Sigmoid colon (tissue), 7 donors: ENCODE measurements at places on chromosomes 3 and 15. TPM values are rescaled to one million over a fixed set of nuclear protein-coding genes. Genes with fewer than 3 reads are reported as not detected.

DNA sequence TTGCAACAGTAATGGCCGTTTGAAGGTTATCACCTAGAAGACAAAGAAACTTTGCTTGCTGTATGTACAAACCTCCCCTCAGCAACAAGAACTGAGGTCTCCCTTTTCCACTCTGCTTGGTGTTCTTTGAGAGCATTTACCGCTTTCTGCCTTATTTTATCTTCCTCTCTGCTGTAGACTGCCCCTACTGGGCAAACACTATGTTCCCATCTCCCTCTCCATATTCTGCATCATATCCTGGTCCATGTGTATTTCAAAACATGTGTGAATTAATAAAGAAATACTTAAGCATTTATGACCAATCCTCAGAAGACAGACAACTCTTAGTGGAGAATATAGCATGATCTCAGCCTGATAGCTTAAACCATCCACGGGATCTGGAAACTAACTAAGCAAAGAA lies 64.4 kb downstream of the ATP13A5 start:
- H3K36me3 ChIP-seq = no peaks in the 10 kb centered on the region
- no peak overlapping the region for H3K27ac ChIP-seq
- H3K4me1 ChIP-seq = no peaks in the 10 kb centered on the region
- no peaks in the 10 kb centered on the region for H3K27me3 ChIP-seq
- H3K4me3 ChIP-seq = no peak overlapping the region

Gene AMOTL2
- total RNA-seq = 49.0 TPM

DNA sequence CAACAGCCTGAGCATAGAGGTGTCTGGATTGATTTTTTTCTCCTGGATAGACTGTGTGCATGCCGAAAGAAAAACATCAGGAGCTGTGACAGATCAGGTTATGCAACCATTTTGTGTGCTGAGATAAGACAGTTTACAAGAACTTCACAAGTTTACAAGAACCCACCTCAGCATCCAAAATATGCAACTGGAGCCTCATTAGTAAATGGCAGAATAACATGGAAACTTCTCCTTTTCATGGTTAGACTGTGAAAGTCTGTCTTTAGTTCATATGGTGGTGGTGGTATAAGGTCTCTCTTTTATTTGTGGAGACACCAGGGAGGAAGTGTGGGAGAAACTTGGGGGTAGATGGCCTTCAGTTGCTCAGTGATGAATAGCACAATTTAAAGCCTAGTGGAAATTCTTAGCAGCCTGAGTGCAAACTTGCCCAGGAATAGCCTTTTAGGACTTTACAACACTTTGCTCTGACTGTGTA lies 3.7 kb upstream of the ZNF609 start:
- H3K4me1 ChIP-seq = peaks cover 4% of the 10 kb centered on the region
- no peaks in the 10 kb centered on the region for H3K27me3 ChIP-seq
- no peak for DNase-seq
- H3K27ac ChIP-seq = peak overlapping the region; percentile 69

Gene COX5A
- total RNA-seq = 88.9 TPM

DNA sequence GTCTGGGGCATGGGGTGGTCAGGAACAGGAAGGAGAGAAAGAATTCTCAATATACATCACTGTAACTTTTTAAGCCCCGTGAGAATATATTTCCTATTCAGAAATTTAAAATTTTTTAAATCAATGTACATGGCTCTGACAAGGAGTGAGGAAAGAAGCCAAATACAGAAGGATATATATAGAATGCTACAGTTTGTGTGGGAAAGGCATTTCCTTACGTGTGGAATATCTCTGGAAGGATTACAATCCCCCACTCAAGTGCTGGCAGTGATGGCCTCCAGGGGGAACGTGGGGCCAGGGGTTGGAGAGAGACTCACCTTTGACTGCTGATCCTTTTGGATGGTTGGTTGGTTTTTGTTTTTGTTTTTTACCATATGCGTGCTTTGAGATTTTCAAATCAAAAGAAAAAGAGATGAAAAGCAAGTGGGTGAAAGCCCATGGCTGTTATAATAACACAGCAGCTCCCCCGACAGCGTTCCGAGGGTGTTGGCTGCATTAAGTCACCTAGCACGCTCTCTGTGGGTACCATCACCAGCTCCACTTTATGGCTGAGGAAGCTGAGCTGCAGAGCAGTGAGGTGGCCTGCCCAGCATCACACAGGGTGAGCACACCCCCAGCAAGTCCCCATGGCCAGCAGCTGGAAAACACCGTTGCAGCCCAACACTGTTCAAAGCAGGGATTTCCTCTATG lies 39.9 kb downstream of the TPRA1 start:
- peaks cover 14% of the 10 kb centered on the region for H3K4me1 ChIP-seq
- no peak for DNase-seq
- no peaks in the 10 kb centered on the region for H3K27me3 ChIP-seq
- no peak overlapping the region for H3K27ac ChIP-seq
- H3K4me3 ChIP-seq = no peak overlapping the region

Gene HHATL
- total RNA-seq = not detected

GRCh38 chr3:197309528-197310361 lies 11.3 kb upstream of the DLG1 start:
- no peaks in the 10 kb centered on the region for H3K36me3 ChIP-seq
- no peak overlapping the region for H3K27ac ChIP-seq
- H3K4me3 ChIP-seq = no peak overlapping the region
- no peaks in the 10 kb centered on the region for H3K27me3 ChIP-seq
- DNase-seq = no peak
- no peaks in the 10 kb centered on the region for H3K4me1 ChIP-seq

Gene SAXO2
- 1.8 TPM for total RNA-seq

DNA sequence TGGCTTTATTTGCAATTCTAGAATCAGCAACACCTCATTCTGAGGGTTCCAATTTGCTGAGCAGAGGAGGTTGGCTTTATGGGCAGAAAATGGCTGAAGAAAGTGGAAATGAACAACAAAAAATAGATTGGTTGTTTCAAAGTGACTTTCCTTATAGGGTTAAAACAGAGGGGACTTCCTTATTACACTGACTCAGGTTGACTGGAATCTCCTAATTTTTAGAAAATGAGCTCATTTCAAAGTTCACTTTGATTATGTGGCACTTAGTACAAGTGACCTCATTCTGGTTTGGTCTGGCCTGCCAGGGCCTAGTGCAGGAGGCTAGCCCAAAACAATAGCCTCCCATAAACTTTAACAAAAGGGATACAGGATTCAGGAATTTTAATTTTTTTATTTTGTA lies 41.4 kb downstream of the NFKBIZ start:
- DNase-seq = no peak
- H3K4me1 ChIP-seq = peaks cover 16% of the 10 kb centered on the region
- H3K36me3 ChIP-seq = no peaks in the 10 kb centered on the region
- no peaks in the 10 kb centered on the region for H3K27me3 ChIP-seq

Gene TEX9
- 10.7 TPM for total RNA-seq

DNA sequence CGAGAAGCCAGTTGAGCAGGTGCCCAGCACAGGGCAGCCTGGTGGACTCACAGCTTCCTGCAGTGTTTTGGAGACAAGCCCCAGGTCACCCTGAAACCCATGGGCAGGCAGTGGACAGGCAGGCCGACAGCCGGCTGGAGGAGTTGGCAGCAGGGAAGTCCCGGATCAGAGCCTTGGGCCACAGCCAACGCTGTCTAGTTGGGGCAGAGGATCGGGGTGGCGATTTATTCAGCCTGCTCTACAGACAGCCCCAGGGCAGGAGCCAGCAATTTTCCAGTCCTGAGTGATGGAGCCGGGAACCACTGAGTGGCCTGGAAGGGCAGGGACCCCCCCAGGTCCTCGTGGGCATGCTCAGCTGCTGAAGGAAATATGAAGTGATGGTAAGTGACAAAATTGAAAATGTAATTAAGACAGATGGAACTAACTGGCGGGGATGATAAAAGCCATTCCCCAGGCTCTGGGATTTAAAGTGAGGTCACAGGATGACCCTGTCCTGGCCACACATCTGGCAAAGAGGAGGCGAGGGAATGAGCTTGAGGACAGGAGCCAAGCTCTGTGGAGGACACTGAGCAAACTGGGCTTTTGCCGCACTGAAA lies 34.4 kb upstream of the TBC1D21 start:
- H3K4me1 ChIP-seq = no peaks in the 10 kb centered on the region
- DNase-seq = peak; percentile 70
- no peak overlapping the region for H3K4me3 ChIP-seq
- no peaks in the 10 kb centered on the region for H3K27me3 ChIP-seq
- no peak overlapping the region for H3K27ac ChIP-seq

- H3K27me3 ChIP-seq = no peaks in the 10 kb centered on the region
- no peak overlapping the region for H3K27ac ChIP-seq
- peaks cover 3% of the 10 kb centered on the region for H3K36me3 ChIP-seq
- H3K4me1 ChIP-seq = peaks cover 14% of the 10 kb centered on the region
- no peak overlapping the region for H3K4me3 ChIP-seq
- DNase-seq = no peak
These were observed 34.5 kb downstream of the UMPS start for GRCh38 chr3:124764746-124765145.

DNA sequence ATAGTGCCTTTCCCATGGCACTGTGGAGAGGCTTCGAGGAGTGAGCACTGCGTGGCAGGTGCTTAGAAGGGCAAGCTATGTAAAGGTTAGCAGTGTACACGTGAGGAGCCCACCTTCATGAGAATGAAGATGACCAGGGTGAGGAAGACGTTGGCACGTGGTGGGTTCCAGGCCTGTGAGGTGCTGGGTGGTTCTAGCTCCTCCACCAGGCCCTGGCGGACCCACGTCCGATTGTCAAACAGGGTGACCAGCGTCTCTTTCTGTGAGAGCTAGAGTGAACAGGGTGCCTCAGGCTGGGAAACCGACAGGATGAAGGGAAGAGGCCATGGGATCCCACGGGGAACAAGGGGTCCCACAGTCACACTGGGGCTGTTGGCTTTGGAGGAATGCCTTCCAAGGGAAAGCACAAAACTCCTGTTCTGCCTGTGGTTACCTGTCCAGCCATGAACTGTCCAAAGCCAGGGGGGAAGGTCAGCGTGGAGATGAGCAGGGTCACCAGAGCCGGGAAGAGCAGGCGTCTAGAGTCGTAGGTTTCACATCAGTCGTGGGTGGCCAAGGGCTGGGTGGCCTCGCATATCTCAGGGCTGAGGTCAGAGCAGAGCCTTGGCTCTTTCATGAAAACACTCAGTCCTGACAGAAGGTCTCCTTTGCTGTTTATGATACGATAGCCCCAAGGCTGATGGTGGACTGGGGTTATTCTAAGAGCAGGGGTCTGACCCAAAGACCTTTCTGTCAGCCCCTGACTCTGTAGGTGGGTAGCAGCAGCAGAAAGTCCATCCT lies 6.0 kb downstream of the CLCN2 start:
- peaks cover 11% of the 10 kb centered on the region for H3K4me1 ChIP-seq
- no peak for DNase-seq
- H3K27ac ChIP-seq = no peak overlapping the region

Gene SOX14
- not detected for total RNA-seq

DNA sequence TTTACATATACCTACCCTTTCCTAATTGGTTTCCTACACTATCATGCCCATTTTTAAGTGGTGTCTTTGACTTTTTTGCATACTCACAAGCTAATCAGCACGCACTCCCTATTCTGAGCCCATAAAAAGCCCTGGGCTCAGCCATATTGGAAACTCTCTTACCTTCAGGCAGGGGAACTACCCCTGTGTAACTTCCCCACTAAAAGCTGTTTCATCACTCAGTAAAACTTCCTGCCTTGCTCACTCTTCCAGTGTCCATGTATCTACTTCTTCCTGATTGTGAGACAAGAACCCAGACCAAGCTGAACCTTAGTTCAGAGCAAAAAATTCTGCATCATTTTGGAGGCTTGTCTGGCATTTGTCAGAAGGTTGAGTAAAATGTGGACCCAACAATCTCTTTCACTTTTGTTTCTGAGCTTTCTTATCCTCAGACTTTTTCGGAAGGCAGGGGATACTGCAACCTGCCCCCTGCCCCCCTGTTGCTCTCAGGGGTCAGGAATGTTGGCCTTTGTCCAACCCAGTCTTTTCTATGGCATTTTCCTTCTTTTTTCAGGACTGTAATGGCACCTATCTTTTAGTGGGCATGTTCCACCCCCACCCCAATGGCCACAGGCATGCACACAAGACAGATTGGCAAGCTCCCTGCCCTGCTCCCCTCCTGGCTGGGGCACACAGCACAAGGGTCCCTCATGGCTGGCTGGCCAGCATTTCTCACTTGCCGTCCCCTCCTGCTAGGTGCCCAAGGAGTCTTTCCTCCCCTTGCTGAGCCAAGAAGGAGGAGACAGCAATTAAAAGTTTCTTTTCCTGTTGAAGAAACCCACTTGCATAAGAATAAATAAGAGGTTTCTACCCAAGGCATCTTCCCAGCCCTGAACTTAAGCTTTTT lies 26.3 kb upstream of the TMEM45A start:
- H3K36me3 ChIP-seq = no peaks in the 10 kb centered on the region
- H3K27ac ChIP-seq = no peak overlapping the region
- H3K27me3 ChIP-seq = no peaks in the 10 kb centered on the region
- no peaks in the 10 kb centered on the region for H3K4me1 ChIP-seq

DNA sequence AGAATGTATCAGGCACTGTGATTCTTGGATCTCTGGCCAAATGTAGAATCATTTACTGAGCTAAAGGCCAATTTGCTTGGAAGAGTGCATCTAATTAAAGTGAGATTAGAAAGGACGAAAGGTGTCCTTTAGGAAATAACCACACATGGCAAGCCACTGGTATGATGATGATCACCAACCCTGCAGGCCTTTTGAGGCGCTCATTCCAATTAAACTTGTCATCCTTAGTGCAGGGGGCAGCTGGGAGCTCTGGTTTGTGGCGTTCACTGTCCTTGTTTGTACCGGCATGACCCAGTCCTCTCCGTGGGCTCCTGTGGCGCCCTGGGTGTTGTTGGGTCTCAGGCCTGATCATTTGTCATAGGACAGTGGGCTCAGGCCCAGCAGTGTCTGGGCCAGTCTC lies 11.0 kb downstream of the LIMD1 start:
- H3K36me3 ChIP-seq = no peaks in the 10 kb centered on the region
- peak overlapping the region; percentile 68 for H3K27ac ChIP-seq
- DNase-seq = no peak
- H3K27me3 ChIP-seq = no peaks in the 10 kb centered on the region
- H3K4me1 ChIP-seq = no peaks in the 10 kb centered on the region

Gene GABRB3
- 4.2 TPM for total RNA-seq

Gene ATP13A3
- total RNA-seq = 82.7 TPM

Gene ARNT2
- total RNA-seq = 7.2 TPM

- no peaks in the 10 kb centered on the region for H3K36me3 ChIP-seq
- no peak for DNase-seq
- no peaks in the 10 kb centered on the region for H3K27me3 ChIP-seq
- H3K4me1 ChIP-seq = no peaks in the 10 kb centered on the region
- H3K27ac ChIP-seq = no peak overlapping the region
These were observed 103.6 kb upstream of the ICE2 start for GRCh38 chr15:60582370-60583036.

Gene ZNF280D
- total RNA-seq = 71.6 TPM

GRCh38 chr15:78928616-78929093 lies 16.2 kb downstream of the CTSH start:
- no peak overlapping the region for H3K4me3 ChIP-seq
- no peaks in the 10 kb centered on the region for H3K27me3 ChIP-seq
- H3K36me3 ChIP-seq = peaks cover 40% of the 10 kb centered on the region
- H3K27ac ChIP-seq = no peak overlapping the region
- H3K4me1 ChIP-seq = peaks cover 23% of the 10 kb centered on the region

Gene GPR149
- not detected for total RNA-seq

DNA sequence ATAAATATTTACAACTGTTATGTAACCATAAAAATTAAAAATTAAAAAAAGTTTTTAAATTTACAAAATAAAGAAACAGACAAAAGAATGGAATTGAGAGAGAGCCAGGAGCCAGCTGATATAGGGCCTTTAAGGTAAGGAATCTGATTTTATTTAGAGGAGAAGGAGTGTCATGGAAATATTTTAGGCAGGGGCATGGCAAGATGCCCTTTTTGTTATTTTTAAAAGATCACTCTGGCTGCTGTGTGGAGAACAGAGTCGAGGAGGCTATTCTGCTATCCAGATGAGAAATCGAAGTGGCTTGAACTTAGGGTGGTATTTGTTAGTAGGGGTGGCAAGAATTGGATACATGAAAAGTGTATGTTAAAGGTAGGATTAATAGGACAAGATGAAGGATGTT lies 9.1 kb upstream of the ADAMTS9 start:
- no peaks in the 10 kb centered on the region for H3K36me3 ChIP-seq
- no peaks in the 10 kb centered on the region for H3K27me3 ChIP-seq
- peaks cover 35% of the 10 kb centered on the region for H3K4me1 ChIP-seq
- no peak for DNase-seq

Gene JMJD7
- total RNA-seq = 14.0 TPM
